SK-N-MC (cell line): ENCODE measurements at places on chromosomes 16 and 17.

GRCh38 chr16:41439-42068, 11.9 kb downstream of the POLR3K start:
- no peak for DNase-seq

- no peak for DNase-seq
Measured at GRCh38 chr17:51703361-51704341, 443.3 kb downstream of the UTP18 start.

DNA sequence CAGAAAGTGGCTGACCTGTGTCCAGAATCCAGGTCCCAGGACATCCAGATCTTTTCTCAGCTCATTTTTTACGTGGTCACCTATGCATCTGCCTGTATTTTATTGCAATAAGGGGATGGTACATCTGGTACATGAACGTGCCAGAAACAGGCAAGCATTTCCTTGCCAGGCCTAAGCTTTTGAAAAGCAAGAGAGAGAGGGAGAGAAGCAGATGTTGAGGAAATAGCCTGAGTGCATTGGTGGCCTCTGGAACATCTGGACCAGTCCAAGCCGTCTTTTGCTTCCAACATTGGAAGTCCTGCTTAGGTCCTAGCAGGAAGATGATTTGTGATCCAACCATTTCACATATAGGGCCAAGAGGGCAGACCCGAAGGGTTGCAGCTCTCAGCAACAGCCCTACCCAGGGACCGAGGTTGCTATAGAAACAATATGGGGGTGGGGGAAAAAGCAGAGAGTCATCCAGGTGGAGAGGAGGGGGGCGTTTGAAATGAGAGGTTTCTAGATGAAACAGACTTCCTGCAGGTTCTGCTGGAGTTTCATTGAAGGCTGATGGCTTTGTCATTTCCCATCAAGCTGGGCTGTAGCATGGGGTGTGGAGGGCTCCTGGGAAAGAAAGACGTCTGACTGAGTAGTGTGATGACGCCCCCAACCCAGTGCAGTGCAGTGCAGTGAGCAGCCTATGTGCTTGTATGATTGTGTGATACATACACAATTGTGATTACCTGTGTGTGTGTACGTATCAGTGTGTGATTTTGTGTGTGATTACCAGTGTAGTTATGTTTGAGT, 61.6 kb downstream of the SHISA6 start:
- no peak for DNase-seq

GRCh38 chr17:59688496-59688895, 18.7 kb downstream of the PTRH2 start:
- DNase-seq: no peak

DNA sequence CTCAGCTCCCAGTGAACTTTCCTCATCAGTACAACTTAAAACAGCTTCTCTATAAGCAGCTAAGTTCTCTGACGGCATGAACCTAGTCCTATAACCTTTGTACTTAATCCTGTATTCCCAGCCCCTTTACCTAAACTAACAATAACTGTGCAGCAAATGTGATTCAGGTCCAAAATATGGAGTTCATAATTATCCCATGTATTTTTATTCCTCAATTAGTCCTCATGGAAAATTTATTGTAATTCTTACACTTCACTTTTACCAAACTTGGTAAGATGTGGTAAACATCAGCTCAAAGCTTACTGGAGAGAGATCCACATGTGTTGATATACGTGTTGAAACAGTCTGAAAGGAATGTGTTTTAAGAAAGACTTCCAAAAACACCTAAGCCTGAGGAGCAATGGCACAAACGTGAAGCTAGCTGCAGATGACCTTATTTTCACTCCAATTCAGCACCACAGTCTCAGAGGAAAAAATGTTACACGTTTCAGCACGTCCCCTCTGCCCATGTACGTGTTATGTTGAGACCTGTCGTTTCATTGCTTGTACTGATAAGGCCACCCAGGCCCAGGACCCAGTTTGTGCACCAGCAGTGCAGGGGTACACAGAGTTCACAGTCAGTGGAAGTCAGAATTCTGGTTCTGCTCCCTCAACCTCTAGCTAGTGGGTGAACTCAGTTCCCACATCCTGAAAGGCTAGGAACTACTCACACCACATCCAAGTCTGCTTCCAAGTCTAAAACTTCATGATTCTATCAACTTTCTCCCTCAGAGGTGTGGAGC, 7.1 kb downstream of the USP31 start:
- DNase-seq: no peak

- DNase-seq: no peak
Measured at GRCh38 chr17:37516127-37516571, 26.5 kb downstream of the DUSP14 start.

DNA sequence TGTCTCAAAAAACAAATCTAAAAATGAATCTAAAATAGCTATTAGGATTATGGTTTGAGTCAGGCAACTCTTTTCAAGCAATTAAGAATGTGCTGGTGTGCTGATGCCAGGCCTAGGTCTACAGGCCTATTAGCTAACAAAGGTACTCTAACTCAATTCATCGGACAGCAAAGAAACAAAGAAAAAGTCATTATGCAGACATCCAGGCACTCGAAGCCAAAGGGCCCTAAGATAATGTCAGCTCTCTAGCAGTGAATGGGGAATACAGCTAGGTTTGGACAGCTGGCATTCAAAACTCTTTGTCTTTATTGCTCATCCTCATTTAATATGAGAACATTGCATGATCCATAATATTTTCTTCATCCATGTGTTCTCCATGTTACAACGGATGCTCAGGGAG, 108.5 kb downstream of the TMEM114 start:
- DNase-seq: no peak

DNA sequence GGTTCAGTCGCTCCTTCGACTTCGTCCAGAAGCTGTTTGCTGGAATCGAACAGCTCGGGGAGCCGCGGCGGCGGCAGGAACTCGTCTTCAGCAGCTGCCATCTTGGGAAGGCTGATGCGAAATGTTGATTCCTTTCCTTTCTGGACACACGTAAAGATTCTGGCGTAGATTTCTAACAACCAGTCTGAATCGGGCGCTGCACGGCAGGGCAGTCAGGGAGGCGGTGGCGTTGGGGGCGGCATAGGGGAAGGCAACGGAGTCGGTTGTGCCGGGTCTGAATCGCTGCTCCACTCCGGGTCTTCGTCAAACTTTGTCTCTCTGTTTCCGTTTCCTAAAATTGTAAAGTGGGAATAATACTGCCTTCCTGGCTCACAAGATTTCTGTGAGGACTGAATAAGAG, 30.3 kb downstream of the TEX14 start:
- DNase-seq: no peak

- DNase-seq: no peak
Measured at GRCh38 chr16:58026139-58026704, 668 bp downstream of the MMP15 start.

- DNase-seq: no peak
Measured at GRCh38 chr16:1182950-1183907, 30.3 kb downstream of the CACNA1H start.

GRCh38 chr16:5508371-5508770, 410.8 kb upstream of the EEF2KMT start:
- no peak for DNase-seq

DNA sequence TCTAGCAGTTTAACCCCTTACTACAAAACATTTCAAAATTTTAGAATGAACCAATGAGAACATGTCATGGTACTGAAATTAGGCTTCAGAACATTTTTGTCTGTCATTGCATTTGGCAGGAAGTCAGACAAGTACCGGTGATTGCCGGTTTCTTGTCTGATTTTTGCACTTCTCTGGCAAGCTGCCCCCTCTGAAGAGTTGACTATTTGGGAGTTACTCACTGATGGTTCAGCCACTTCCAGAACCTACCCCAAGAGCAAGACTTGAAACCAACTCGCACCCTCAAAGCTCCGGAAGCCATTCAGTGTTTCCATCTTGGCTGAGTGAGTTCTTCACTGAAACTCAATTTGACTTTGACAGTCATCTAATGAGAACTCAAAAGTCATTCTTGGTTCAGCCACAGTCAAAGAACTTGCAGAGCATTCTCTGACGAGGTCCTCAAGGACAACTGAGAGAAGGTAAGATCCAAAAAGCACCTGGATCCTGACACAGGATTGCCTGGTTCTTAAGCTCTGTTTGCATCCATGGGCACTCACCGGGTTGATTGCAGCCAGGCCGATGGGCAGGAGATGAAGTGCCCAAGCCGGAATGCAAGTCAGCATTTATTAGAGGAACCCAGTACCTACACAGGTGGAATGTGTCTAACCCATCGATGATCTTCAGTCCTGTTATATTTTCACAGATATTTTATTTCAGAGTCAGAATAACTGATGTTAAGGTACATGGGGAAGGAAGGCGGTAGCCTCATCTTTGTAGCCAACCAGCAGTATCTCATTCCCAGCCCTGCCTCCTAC, 93.6 kb downstream of the USP22 start:
- DNase-seq: no peak

DNA sequence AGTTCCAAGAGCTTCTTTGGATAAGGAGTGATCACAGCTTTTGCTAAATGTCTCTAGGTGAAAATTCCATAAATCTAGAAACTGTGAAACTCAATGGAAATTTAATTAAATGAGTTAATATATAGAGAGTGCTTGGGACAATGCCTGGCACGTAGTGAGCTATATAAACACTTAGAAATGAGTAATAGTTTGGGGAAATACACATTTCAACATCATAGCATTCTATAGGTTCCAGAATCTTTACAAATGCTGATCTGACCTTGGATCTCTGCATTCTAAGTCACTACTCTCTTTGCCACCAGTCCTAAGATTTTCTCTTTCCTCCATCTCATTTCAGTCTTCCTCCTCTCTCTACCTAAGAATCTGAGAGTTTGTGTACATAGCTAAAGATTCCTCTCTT, 175.6 kb downstream of the SOX9 start:
- DNase-seq: no peak

DNA sequence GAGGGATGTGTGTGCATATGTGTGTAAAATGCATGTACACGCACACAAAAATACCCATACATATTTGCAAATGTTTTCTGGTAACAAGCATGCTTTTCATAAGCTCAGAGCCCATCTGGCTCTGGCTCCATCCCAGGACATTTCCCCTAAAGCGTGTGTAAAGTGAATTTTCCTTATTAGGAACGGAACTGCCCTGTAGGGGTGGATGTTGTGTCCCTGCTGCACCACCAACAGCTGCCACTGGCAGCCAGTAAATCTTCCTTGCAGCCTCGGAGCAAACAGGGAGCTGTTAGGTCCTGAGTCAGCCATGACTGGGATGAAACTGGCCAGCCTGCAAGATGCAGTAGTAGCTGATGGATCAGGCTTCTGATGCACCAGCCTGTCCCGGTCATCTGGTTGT, 393.5 kb downstream of the UTP18 start:
- DNase-seq: no peak

- DNase-seq: no peak
Measured at GRCh38 chr17:31859487-31860008, 504 bp upstream of the COPRS start.

DNA sequence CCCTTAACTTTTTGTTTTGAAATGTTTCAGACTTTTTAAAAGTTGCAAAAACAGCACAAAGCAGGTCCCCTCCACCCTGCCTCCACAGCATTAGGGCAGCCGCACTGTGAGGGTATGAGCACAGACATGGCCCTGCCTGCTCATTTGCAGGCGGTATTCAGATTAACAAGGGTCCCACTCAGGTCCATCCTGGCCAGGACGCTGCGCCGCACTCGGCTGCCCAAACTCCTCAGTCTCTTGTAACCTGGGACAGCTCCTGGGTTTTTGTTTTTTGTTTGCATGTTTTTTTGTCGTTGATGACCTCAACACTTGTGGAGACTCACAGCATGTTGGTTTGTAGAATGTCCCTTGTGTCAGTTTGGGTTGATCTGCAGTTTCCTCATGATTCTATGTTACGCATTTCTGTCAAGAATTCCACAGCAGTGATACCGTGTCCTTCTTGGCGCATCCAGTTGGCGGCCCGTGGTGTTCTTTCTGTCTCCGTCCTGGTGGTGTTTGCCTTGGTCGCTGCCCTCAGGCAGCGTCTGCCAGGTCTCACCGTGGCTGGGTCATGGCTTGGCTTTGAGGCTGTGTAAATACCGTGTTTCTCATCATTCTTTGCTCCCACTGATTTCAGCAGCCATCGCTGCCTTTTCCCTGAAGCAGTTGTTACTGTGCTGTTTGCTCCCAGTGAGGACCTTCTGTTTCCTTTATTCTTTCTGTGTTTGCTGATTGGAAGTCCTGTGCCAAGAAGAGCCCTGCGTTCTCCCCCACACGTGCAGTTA, 18.5 kb downstream of the CRAMP1 start:
- DNase-seq: no peak

- no peak for DNase-seq
Measured at GRCh38 chr17:80743181-80743771, 198.6 kb downstream of the RPTOR start.

DNA sequence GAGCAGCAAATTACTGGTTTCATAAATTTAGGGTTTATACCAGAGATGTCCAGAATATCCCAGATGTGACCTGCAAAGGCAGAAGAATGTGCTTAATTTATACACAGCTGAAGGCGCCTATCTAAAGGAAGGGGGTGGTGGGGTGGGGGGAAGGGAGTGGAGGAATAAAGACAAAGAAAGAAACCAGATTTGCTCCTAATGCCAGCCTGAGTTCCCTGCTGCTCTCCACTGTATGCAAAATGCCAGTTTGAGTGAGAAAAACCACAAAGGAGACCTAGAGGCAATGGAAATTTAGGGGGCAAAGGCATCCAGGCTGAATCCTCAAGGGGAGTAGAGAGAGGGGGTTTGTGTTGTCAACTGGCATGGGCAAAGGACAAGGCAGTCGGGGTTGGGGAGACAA, 161.5 kb upstream of the TOX3 start:
- no peak for DNase-seq

GRCh38 chr16:53559270-53559951, 56.4 kb upstream of the AKTIP start:
- no peak for DNase-seq

GRCh38 chr16:48385253-48386150, at the start of gene SIAH1:
TSS of gene SIAH1 (minus strand) at chr16:48385413. CDS start at chr16:48362428, 22,985 bp downstream.
- DNase-seq: no peak

DNA sequence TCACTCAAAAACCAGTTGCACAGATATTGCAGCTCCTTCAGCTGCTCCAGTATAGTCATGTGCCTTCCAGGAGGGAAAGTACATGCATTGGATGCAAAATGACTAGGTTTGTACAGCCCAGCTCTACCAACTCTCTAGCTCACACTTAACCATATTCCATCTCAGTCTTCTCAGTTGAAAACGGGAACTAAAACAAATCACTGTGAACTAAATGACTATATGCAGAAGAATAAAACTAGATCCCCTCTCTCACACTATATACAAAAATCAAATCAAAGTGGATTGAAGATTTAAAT, 24.9 kb downstream of the DCUN1D3 start:
- DNase-seq: no peak

DNA sequence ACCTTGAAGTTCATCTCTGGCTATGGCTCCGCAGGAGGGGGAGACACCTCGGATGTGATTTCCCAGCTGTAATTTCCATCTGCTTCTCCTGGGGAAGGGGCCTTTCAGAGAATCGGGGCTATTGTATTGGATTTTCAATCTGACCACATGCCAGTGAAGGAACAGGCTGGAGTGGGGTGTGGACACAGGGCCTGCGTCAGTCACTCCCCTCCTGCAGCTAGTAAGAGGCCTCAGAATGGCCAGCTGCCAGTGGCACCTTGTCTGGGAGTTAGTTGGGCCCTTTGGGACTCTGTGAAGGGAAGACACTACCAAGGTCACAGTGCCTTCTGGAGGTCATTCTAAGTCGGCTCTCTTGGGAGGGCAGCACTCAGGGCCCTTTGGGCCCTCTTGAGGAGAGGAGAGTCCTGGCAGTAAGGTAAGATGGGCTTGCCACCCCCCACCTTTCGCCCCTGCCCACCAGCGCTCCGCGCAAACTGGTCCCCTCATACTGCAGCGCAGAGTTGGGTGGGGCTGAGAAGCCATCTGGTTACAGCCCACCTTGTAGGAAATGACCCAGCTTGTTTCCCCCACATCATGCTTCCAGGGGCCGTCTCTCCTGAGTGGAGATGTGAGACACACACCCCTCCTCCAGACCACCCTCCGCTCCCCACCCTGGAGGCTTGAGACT, 5.4 kb downstream of the NXPH3 start:
- DNase-seq: no peak
